NCI-H460 (cell line): ENCODE measurements at places on chromosomes 16 and 17. TPM values are rescaled to one million over a fixed set of nuclear protein-coding genes. Genes with fewer than 3 reads are reported as not detected.

DNA sequence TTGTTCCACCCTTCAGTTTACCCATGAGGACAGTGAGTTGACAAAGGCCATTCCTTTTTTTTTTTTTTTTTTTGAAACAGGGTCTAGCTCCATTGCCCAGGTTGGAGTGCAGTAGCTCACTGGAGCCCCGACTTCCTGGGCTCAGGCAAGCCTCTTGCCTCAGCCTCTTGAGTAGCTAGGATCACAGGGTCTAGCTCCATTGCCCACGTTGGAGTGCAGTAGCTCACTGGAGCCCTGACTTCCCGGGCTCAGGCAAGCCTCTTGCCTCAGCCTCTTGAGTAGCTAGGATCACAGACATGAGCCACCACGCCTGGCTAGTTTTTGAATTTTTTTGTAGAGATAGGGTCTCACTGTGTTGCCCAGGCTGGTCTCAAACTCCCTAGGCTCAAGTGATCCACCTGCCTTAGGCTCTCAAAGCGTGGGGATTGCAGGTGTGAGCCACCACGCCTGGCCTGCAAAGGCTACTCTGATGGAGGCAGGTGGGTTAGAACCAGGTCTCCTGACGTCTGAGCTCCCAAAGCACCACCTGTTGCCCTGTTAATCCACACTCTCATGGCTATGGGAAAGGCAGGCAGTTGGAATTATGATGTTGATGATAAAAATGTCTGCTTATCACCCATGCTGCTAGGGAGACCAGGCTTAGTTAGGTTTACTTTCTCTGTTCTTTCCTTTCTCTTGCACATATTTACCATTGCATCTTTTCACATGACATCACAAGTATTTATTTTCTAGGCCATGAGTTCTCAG is 65.2 kb downstream of the KSR1 start:
- DNase-seq = no peak

- DNase-seq = peak; percentile 9
Observed at GRCh38 chr16:87101903-87102302, 215.3 kb downstream of the C16orf95 start.

DNA sequence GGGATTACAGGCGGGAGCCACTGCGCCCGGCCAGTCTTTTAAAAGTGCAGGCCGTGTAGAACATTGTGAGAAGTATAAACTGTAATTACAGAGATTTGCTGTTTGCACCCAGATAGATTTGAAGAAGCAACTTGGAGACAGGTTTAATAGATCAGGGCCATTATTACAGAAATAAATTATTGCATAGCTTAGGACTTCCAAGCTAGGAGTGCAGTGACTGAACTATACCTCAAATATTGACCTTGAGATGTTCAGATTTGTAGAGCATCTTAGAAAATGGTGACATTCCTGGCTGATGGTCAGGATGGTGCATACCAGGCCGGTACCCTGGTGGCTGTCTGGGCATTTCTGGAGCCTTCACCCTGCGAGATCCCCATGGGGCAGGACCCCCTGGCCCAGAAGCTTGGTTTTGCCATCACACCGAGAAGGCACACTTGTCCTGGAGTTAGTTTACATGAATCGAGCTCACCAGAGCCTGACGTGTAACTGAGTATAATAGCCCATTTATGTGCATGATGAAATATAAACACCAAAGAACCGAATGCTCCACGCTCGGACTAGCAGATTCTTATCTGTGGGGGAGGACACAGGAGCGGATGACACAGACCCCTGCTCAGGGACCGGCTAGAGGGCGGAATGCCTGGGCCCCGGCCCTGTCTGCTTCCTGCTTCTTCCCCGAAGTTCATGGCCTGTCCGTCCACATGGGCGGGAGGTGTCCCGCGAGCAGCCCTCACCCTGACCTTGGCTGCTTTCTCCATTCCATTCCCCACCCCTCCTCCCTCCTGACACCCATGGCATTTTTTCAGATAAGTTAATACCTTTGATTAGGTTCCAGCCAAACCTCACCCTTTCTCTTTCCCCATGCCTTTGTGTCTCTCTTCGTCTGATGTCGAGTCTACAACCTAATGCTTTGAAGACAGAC is 32.1 kb downstream of the CCDC40 start:
- DNase-seq = no peak

- no peak for DNase-seq
Observed at GRCh38 chr17:12996357-12996756, 21.5 kb downstream of the ELAC2 start.

- DNase-seq = peak; percentile 63
Observed at GRCh38 chr16:29710227-29711219, 31.5 kb downstream of the QPRT start.

GRCh38 chr17:39841134-39841683 is 22.9 kb downstream of the IKZF3 start:
- no peak for DNase-seq

- no peak for DNase-seq
Observed at GRCh38 chr17:2691965-2692780, 19.4 kb downstream of the CLUH start.

- DNase-seq = no peak
Observed at GRCh38 chr16:15854906-15855703, 1.7 kb downstream of the MYH11 start.

- DNase-seq = no peak
Observed at GRCh38 chr16:4038448-4038847, 77.8 kb downstream of the ADCY9 start.

- DNase-seq = no peak
Observed at GRCh38 chr17:74604200-74604599, 12.1 kb upstream of the CD300LD start.

DNA sequence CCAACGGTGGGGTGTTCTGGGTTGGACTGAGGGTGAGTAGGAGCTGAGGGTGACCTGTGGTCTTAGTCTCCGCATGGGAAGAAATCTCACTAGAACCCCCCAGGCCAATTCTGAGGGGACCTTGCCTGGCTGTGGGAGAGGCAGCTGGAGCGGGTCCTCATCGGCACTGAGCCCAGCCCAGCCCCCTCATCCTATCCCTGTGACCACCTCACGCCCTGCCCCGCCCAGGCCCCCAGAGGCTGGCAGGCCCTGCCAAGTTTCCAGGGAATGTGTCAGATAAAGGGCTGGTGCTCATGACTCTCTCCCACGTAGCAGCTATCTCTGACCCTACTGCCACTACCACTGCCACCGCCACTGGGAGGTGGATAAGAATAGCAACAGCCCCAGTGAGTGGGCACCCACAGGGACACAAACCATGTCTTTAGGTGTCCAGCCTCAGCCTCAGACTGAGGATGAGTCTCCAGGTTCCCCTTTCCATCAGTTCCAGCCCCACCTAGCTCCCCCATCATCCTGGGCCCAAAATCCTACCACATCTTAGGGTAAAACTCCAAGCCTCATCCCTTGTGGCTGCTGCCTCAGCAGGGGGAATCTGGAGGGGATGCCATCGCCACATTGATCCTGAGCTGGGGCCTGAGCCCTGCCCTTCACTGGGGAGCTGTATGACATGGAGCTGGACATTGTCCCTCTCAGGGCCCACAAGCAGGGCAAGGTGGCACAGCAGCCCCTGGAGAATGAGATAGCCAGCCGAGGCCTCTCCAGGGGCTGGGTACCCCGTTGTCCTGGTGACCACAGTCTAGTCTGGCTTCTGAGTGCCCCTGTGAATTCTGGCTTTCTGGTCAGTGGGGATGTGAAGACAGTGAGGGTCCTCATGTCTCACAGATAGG is 14.9 kb downstream of the CDH16 start:
- DNase-seq = no peak

GRCh38 chr16:65538976-65539375 is 417.1 kb upstream of the CDH11 start:
- DNase-seq = no peak

DNA sequence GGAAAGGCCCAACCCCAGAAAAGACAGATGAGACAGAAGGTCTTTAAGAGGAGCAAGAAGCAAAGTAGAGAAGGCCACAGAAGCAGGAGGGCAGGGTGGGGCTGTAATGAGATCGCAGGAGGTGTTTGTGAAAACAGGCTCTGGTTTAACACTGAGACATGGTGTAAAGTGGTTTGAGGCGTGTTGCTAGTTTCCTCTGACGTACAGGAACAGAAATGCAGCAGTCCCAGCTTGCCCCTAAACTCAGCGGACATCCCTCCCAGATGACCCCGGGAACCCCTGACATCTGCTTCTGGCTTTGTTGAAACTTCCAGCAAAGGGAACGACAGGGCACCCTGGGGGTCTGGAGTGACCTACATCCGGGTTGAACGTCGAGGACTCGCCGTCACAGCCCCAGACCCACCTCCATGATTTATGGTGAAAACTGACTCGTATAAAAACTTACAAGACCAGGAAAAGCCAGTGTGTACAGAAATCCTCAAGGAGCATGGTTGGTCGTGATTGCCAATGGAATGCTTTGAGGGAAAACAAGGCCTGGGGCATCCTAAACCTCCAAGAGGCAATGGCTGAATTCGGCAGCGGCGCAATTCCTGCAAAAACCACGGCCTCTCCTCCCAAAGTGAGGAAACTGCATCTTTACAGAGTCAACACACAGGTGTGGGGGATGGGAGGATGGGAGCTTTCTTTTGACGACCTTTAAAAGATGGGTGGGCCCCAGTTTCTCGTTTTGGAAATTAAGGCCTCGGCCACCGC is 25.8 kb downstream of the LITAF start:
- DNase-seq = no peak

- DNase-seq = no peak
Observed at GRCh38 chr17:63295839-63296590, 150.1 kb downstream of the CYB561 start.

DNA sequence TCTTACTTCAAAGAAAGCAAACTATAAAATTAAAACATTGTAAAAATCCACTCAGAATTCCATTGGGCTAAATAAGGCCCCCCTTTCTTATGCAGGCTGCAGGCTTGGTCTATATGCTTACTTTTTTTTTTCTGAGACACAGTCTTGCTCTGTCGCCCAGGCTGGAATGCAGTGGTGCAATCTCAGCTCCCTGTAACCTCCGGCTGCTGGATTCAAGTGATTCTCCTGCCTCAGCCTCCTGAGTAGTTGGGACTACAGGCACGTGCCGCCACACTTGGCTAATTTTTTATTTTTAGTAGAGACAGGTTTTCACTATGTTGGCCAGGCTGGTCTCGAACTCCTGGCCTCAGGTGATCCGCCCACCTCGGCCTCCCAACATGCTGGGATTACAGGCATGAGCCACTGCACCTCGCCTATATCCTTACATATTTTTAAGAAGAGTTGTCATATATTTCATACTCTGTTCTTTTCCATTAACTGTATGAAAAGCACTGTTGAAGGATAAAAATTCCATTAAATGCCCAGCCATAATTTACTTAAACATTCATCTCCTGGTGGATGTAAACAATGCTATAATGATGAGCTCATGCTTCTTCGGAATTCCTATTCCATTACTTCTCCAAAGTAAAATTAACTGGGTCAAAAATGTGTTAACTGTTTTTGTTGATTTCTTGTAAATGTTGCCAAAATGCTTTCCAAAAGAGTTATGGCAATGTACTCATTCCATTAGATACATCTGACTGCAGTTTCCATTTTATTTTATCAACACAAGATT is 17.8 kb downstream of the SNN start:
- no peak for DNase-seq

DNA sequence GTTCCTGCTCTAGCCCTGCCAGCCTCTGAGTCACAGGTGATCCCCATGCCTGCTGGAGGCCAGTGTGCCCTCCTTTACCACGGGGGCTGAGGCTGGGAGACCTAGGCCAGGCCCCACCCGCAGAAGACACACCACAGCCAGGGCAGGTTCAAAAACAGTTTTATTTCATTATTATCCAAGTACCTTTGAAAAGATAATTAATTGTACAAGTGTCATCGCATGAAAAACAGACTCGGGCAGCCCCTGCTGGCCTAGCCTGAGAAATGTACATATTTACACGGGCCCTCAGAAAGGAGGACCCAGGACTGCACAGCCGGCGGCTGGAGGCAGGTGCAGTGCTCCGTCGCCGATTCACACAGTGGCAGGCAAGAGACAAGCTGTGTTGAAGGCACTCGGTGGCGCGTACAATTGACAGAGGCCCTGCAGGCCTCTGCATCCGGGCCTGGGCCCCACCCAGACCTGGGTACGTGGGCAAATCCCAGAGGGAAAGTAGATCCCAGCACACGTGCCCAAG is 4.4 kb downstream of the PDIA2 start:
- no peak for DNase-seq

DNA sequence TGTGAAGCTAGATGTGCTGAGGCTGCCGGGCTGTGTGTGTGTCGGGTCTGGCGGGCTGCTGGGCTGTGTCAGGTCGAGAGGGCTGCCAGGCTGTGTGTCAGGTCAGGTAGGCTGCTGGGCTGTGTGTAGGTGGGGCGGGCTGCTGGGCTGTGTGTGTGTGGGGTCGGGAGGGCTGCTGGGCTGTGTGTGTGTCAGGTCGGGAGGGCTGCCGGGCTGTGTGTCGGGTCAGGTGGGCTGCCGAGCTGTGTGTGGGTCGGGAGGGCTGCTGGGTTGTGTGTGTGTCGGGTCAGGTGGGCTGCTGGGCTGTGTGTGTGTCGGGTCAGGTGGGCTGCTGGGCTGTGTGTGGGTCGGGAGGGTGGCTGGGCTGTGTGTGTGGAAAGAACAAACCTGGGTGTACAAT is 8.6 kb downstream of the WDR45B start:
- no peak for DNase-seq

DNA sequence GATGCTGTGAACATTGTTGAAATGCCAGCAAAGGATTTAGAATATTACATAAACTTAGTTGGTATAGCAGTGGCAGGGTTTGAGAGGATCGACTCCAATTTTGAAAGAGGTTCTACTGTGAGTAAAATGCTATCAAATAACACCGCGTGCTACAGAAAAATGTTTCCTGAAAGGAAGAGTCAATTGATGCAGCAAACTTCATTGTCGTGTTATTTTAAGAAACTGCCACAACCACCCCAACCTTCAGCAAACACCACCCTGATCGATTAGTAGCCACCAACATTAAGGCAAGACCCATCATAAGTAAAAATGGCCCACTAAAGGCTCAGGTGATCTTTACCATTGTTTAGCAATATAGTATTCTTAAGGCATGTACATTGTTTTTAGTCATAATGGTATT is 27.3 kb downstream of the HLF start:
- no peak for DNase-seq

DNA sequence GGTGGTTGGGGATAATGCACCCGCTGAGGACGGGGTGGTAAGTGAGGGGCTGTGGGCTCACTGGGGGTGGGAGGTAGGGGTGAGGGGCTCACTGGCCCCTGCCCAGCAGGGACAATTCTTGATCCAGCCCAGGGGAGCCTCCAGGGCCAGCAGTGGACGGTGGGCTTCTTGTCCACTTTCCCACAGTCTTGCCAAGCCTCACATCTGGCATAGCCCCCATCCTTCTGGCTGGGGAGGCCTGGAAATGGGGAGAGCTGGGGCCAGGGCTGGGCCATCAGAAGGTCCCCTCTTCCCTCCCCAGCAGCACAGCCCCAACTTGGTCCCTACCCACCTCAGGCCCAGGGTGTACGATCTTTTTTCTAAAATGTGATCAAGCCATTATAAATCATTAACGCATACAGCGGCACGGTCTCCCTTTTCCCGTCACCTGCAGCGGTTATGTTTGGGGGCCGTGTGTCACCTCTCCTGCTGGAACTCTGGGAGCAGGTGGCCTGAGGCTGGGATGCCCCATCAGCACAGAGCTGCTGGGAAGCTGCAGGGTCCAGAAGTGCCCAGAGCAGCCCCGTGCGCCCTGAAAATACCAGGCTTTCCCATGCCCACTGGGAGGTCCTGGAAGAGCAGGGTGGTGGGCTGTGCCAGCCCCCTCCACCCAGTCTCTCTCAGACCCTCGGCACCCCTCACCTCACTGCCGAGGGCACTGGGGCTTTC is 7.2 kb upstream of the SETD6 start:
- DNase-seq = no peak

The OTOP2 gene
- not detected in 2 replicates for total RNA-seq

The C17orf78 gene
- not detected in 2 replicates for total RNA-seq

The KCNJ18 gene
- not detected in 2 replicates for total RNA-seq

The CHST5 gene
- 0.64 and 0.87 TPM in 2 replicates for total RNA-seq

The PYDC1 gene
- total RNA-seq = not detected in 2 replicates

The VWA3A gene
- not detected in 2 replicates for total RNA-seq

The SLC5A2 gene
- not detected in 2 replicates for total RNA-seq

The MAP2K4 gene
- total RNA-seq = 29.5 and 36.6 TPM in 2 replicates
